NCI-H2029 (cell line): ENCODE measurements at places on chromosomes 13 and 19.

- DNase-seq: peak; percentile 13
These were observed 816 bp downstream of the SPRED3 start for GRCh38 chr19:38389101-38389925.

- no peak for DNase-seq
These were observed 316.8 kb upstream of the KLF12 start for GRCh38 chr13:74450964-74451363.

DNA sequence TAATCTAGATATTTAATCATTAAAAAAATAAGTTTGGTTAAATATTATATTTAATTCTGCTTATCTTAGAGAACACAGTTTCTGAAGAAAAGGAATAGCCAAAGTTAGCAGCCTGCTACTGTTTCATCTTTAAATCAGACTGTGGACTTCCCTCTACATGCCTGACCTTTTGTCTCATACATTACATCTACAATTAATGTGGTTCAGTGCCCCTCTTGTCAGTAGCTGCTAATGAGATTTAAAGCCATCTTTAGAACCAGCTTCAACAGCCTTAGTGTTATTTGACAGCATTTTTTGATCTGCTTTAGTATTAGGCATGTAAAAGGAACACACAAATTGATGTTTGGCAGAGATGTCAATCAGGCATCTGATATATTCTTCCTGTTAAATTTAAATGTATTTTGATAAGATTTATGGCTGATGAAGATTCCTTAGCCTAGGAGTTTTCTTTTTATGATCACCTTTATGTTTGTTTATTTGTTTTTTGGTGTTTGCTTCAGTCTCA lies 1925.8 kb upstream of the PRR20A start:
- DNase-seq: no peak

DNA sequence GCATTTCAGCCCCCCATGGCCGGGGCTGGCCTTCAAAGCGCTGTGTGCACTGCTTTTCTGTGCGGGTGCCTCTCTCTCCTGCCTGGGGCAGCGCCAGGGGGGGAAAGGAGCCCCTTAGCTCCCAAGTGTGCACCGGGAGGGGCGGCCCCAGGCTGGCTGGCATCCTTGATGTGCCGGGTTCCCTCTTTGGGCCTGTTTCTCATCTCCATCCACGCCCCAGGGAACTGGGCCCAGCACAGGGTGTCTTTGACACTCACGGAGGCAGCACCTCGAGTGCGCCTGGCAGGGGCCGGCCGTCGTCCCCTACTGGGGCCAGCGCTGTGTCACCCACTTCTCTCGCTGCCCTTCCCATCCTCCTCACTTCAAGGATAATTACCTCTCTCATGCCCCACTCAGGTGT lies 324.3 kb downstream of the TEX29 start:
- no peak for DNase-seq

DNA sequence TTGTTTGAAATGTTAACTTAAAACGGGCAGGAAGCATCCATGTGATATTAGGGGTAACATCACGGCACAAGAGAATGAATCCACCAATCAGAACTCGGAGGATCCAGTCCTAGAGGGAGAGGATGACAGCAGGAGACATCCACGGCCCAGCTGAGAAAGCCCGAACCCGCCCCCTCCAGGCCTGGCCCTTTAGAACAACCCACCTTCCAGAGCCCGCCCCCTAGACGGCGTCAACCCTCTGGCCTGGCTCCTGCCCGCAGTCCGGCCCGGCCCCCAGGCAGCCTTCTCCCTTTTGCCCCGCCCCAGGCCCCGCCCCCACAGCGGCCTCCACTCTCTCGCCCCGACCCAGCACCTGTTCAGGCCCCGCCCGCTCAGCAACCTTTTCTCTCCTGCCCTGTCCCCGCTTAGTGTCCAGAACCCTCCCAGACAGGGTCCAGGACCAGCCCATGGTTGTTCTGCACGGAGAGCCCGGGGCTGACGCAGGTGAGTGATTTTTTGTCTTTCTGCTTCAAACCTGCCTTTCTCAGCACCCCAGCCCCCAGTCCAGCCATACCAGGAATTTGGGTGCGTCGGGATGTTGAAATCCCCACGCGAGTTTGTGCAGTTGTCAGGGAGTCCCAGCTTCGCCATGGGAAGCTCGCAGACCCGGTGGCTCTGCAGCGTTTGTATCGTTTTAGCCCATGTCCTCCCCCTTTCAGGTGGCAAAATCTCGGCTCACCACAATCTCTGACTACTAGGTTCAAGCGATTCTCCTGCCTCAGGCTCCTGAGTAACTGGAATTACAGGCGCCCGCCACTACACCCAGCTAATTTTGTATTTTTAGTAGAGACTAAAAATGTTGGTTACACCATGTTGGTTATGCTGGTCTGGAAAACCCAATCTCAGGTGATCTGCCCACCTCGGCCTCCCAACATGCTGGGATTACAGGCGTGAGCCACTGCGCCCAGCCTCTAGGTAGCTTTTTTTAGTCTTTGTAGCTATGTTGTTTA lies 16.1 kb downstream of the ZNF816 start:
- DNase-seq: peak; percentile 61

DNA sequence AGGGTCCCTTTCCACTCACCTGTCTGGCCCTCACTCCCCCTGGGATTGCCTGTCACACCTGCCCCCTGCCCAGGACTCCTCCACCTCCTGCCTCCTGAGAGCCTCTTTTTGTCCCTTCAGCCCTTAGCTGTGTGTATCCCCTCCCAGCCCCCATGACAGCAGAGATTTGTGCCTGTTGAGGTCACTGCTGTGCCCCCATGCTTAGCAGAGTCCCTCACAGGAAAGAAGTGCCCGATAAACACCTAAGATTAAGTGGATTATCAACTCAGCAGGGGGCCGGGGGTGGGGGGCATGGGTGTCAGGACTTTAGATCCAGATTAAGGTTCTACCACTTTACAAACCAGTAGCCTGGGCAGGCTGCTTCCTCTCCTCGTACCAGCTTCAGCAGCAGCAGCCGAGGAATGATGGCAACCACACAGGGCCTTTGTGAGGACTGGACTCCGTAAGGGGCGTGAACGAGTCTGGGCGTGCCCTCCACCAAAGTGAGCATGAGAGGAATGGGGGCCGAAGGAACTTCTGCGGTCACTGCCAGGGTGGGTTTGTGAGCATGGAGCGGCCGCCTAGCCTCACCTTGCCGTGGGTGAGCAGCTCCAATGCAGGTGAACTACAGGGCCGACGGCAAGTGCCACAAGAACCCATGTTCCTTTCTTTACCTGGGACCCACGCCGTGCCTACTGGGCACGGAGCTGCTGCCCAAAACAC lies 36.1 kb downstream of the ZNF787 start:
- no peak for DNase-seq

- no peak for DNase-seq
These were observed 668.7 kb downstream of the PCDH17 start for GRCh38 chr13:58300224-58300623.
